COR-L47 (cell line): ENCODE measurements at places on chromosomes 12 and 14.

DNA sequence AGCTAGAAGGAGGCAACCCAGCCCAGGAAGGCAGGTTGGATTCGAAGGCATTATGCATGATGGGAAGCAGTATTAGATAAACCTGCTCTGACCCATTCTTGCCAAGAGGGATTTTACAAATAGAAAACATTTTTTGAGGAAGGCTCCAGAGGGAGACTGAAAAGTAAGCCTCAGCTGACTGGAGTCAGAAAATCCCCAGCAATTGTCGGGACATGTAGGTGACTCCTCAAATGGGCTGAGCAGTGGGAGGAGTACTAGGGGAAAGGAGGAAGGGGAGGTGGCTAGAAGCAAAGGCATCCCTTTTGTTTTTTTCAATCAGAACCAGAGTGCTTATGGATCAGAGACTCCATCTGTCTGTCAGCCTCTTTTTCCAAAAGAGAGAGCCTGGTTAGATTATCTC lies 138.1 kb upstream of the NTF3 start:
- no peak for DNase-seq

GRCh38 chr12:78293059-78293686 lies 462.5 kb downstream of the NAV3 start:
- no peak for DNase-seq

- no peak for DNase-seq
Measured at GRCh38 chr14:39673270-39673711, 241.1 kb upstream of the FBXO33 start.

DNA sequence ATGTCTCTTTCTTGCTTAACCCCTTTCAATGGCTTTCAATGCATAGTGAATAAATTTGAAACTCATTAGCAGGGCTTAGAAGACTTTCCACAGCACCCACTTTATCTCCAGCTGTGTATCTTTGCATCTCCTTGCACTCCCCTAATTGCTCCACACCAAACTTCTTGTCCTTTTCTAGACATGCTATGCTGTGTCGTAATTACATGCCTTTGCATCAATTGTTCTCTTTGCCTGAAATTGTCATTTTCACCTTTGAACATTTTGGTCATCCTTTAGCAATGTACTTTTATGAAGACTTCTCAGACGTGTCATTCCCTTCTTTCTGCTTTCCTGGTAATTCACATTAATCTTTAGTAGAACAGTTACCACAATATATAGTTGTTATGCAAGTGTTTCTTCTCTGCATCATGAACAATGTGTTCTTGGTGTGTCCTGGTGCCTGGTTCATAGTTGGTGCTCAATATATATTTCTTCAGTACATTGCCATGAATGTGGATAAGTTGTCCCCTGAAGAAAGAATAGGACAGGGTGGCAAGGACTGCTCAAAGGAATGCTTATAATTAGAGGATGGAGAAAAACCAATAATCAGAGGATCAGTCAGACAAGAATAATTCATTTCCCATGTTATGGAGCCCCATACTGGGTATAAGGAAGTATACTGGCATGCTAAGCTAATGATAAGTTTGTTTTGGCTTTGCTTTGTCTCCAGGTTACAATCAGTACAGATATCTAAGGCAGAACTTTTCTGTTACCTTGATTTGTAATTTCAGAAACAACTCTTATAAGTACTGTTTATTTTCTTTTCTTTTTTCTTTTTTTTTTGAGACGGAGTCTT lies 27.2 kb downstream of the ARF6 start:
- no peak for DNase-seq

- DNase-seq = no peak
Measured at GRCh38 chr12:127150956-127151355, 1116.0 kb upstream of the TMEM132C start.

GRCh38 chr12:62799766-62800406 lies 135.1 kb downstream of the PPM1H start:
- no peak for DNase-seq

DNA sequence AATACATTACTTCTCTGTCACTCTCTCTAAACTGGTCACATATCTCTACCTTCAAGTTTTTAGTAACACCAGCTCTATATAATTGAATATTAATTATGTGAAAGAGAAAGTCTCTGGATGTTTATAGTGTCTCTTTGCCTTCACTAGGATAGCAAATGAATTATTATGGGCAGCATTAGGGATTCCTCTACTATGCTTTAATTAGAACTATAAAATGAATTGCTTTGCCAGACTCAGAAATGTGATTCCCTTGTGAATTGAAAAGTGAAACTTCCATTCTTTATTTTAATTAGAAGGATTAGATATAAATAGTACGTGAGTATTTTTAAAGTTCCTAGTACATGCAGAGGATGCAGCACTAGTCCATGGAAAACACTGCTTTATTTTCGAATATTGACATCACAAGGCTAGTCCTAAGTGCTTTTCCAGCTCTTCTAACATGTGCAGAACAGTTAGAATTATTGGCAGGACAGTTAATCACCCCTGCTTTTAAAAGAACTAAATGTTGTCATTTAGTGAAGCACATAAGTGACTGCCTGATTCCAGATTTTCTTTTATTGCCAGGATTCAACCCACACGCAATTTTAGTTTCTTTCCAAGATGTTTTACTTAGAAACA lies 23.0 kb upstream of the REP15 start:
- DNase-seq = no peak

DNA sequence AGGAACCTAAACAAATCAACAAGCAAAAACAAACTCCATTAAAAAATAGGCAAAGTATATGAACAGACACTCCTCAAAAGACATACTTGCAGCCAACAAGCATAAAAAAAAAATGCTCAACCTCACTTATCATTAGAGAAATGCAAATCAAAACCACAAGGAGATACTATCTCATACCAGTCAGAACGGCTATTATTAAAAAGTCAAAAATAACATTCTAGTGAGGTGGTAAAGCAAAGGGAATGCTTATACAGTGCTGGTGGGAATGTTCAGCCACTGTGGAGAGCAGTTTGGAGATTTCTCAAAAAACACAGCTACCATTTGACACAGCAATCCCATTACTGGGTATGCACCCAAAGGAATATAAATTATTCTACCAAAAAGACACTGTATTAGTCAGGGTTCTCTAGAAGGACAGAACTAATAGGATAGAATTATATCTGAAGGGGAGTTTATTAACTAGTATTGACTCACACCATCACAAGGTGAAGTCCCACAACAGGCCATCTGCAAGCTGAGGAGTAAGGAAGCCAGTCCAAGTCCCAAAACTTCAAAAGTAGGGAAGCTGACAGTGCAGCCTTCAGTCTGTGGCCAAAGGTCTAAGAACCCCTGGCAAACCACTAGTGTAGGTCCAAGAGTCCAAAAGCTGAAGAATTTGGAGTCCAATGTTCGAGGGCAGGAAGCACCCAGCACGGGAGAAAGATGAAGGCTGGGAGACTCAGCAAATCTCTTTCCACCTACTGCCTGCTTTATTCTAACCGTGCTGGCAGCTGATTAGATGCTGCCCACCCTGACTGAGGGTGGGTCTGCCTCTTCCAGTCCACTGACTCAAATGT lies 101.6 kb upstream of the KRAS start:
- DNase-seq = no peak

GRCh38 chr14:105005329-105005928 lies 15.5 kb downstream of the CDCA4 start:
- DNase-seq = no peak

DNA sequence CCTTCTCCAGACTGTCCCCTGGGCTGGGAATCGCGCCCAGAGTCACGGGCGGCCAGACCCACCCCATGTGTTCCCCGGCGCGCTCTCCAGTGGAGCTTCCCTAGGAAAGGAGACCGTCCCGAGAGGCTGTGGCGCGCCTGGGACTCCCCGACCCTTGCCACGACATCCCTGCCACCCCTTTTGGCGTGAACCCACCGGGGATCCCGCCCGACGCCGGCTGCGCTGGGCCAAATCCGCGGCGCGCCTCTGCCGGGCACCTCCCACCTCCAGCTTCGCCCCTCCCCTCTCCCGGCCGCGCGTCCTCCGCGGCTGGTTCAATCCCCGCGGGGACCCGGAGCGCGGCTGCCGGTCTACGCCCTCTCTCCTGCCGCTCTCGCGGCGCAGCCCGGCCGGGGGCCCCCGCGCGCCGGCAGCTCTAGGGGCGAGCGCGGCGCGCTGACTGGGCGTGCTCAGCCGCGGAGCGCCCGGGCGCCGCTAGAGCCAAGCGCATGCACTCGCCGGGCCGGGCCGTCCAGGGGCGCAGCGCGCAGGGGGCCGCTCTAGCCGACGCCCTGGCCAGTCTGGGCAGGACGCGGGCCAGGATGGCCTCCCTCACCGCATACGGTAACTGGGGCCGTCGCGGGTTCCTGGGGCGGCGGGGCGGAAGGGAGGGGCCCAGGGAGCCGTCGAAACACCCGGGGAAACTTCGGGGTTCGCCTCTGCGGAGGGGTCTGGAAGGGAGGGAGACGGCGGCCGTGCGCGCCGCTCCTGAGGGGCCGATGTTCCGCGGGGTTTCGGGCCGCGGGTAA lies 77.4 kb upstream of the ANO4 start:
- DNase-seq = peak; percentile 46

DNA sequence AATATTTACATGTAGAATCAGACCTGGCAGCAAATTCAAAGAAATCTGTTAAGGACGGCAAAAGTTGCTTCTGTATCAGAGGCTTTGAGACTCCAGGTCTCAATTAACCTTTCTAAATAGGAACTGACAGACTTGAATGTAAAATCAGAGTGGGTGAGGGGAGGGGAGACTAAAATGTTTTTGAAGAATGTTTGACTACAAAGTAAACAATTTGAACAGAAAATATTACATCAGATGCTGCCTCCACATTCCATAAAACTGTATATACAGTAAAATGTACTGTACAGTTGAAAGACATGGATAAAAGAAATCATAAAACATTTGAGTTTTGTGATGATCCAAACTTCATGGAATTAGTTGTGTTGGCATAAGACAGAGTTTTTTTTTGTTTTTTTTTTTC lies 49.5 kb upstream of the POC1B start:
- DNase-seq = no peak
